ENCODE measurements at places on chromosomes 4 and X.

- peak; percentile 47 for DNase-seq
These were observed 4.6 kb downstream of the MAGIX start for GRCh38 chrX:49166914-49167739.

- no peak for DNase-seq
These were observed 49.4 kb upstream of the RELL1 start for GRCh38 chr4:37735578-37735977.

DNA sequence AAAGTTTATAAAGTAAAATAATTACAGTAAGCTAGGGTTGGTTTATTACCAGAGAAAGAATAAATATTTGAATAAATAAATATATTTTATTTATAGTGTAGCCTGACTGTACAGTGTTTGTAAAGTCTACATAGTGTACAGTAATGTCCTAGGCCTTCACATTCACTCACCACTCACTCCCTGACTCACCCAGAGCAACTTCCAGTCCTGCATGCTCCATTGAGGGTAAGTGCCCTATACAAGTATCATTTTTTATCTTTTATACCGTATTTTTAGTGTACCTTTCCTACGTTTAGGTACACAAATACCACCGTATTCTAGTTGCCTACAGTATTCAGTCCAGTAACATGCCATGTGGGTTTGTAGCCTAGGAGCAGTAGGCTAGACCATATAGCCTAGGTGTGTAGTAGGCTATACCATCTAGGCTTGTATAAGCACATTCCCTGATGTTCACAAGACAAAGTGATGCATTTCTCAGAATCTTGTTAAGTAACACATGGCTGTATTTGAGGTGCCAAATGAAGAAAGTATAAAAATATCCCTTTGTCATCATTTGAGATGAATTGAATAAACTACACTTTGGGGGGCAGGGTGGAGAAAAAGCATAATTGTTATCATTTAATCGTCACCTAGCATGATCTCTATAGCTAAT is 14.7 kb upstream of the KLHL8 start:
- no peak for DNase-seq

DNA sequence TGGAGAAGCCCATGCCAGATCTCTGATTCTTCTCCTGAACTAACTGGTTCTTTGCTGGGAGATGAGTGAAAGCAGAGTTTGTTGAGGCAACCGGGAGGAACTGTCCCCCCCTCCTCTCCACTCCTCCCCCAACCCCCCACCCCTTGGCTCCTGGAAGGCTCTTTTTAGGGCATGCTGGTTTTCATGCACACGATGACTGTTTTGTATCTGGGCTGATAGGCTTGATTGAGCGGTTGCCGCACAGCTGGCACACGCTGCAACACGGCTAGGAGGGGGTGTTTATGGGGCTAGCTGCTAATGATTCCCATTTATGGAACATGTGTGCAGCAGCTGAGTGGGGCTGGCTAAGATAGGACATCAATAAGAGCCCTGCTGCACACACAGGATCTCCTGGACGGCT is 137.2 kb downstream of the SMIM20 start:
- no peak for DNase-seq

DNA sequence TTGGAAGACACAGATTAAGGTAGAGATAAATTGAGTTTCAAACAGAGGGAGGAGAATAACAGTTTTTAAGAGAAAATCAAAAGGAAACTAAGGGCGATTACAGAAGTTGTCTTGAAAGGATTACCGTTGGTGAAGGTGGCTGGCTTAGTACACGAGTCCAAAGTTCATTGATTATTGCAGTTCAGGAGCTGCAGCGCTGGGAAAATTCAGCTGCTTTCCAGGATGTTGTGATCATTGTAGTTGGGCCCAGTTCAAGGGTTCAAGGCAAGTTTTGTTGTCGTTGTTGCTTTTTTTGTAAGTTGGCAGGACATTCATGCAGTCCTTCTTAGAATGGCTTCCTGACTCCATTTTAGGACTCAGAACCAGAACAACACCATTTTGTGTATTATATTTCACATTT is 461.7 kb downstream of the RAPGEF2 start:
- no peak for DNase-seq

DNA sequence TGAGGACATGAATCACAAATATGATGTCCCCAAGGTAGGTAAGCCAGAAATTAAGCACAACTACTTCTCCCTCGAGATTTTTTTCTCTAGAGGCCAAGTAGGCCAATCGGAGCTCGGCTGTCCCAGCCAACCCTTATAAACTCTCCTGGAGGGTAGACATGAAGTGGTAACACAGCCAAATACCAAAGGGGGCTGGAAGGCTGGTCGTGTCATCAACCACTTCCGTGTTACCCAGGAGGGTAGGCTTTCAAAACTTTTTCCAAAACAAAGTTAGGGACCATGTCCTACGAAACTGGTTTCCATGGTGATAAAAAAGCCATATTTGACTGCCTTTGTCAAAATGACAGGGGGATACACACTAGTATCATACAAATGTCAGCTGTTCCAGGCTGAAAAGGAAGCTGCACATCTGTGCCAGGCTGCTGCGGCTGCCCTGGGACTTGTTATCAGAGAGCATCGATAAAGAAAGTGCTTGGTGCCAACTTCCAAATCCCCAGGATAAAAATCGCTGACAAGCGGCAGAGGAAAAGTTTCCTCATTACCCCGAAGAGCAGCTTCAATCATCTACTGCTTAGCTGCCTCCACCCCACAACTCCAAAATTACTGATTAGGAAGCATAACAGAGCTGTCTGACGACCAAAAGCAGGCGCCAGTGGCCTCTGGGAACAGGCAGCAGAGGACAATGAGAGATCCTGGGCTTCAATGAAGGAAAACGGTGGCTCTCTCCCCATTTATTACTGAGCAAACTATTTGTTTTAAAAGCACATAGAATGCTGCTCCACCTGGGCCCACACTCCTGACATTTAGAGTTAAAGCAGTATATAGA is 20.8 kb downstream of the BCOR start:
- DNase-seq, result no peak

- no peak for DNase-seq
These were observed 10.2 kb downstream of the BEND2 start for GRCh38 chrX:18210470-18210869.

- DNase-seq, result no peak
These were observed 977 bp downstream of the MAGEE1 start for GRCh38 chrX:76428243-76429130.

GRCh38 chr4:75412746-75413145 is 101.5 kb downstream of the RCHY1 start:
- DNase-seq, result no peak

DNA sequence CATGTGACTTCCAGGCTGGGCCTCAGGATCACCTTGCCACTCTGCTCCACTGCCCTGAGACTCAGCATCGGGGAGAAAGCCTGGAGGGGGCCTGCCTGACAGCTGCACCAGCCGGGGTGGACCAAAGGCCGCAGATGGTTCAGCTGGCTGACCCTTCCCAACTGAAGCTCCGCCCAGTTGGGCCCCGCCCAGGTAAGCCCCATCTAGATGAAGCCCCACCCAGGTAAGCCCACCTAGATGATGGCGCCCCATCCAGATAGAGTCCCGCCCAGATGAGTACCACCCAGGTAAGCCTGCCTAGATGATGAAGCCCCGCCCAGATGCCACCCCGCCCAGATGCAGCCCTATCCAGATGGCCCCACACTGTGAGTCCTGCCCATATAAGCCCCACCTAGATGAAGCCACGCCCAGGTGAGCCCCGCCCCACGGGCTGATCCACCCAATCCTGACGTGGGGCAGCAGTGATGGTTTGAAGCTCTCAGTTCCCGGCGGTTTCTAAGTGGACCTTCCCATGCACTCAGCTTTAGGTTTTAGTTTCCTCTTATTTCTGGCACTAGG is 10.0 kb downstream of the ZFYVE28 start:
- DNase-seq, result no peak

DNA sequence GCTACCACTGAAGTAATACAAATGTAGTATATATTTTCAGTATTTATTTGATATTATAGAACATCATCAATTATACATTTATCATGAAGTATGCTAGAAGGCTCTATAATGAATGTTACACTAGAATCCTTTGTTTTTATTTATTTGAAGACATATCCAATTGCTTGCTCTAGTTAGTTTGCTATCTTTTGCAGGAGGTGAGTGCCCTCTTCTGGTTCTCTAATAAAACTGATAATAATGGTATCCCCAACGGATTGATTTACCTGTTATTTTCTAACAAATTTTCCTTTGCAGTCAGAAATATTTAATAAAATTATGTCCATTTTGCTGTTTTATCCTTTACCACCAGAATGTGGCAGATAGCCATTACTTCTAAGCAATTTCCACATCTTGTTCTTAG is 274.3 kb upstream of the TACR3 start:
- no peak for DNase-seq

DNA sequence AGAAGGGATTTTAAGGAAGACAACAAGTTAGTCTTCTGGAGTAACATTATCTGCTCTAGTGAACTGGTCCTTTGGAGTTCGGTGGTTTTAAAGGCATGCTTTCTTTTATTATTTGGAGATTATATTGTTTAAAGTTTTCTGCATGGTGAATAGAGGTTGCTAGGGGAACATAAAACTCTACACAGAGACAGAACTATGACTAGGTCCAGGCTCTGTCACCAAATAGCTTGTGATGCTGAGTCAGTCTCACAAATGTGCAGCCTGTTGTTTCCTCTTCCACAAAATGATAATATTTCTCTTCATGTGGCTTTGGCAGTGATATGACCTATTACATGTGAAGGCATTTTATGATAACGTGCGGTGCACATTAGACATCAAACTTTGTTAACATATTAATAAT is 132.6 kb downstream of the PACRGL start:
- no peak for DNase-seq

- no peak for DNase-seq
These were observed 340.3 kb downstream of the ZNF674 start for GRCh38 chrX:46204721-46205422.

GRCh38 chr4:79864500-79865200 is 208.4 kb downstream of the ANTXR2 start:
- DNase-seq, result no peak

GRCh38 chrX:66914080-66914479 is 275.2 kb upstream of the EDA2R start:
- DNase-seq, result peak; percentile 1

GRCh38 chr4:71211748-71212147 is 127.1 kb upstream of the SLC4A4 start:
- DNase-seq, result no peak

GRCh38 chr4:41799126-41799525 is 50.6 kb upstream of the PHOX2B start:
- no peak for DNase-seq

GRCh38 chrX:5051831-5052491 is 1176.7 kb downstream of the NLGN4X start:
- peak; percentile 37 for DNase-seq

DNA sequence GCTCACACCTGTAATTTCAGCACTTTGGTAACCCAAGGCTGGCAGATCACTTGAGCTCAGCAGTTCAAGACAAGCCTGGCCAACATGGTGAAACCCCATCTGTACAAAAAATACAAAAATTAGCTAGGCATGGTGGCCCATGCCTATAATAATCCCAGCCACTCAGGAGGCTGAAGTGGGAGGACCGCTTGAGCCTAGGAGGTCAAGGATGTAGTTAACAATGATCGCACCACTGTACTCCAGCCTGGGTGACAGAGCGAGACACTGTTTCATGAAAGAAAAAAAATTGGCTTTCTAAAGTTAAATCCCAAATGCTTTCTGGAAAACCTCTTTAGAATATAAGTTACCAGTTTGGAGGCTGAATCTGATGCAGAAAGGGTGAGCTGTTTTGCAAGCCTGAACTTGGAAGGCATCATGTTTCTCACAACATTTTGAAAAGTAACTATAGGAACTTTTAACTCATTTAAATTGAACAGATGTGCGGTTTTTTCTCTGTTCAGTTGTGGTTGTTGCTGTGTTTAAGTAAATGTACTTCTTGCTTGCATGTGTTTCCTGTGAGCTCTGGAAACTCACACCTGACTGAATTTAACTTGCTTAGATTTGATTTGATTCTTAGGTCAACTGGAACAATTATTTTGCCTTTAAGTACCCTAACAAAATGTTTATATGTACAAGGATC is 39.8 kb upstream of the TMEM131L start:
- no peak for DNase-seq

GRCh38 chr4:107780665-107781064 is 44.1 kb upstream of the SGMS2 start:
- DNase-seq, result no peak

- no peak for DNase-seq
These were observed 13.8 kb downstream of the GRXCR1 start for GRCh38 chr4:42906341-42906740.

- no peak for DNase-seq
These were observed 3.5 kb downstream of the TMEM154 start for GRCh38 chr4:152676052-152676854.

DNA sequence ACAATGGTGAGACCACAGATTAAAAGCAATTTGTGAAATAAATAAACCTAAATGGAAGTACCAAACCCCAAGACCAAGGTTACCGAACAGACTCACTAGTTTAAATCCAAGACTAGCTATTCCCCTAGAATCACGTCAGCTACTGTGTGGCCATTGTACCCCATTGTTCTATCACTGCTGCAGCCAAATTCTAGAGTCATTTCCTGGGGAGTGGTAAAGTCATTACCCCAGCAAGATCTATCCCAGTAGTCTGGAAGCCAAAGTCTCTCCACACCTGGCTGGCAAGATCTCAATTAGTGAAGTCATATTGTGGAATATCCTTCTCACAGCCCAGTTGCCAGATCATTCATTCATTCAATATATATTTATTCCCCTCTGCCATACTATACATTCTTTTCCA is 67.5 kb downstream of the PHOX2B start:
- DNase-seq, result no peak

DNA sequence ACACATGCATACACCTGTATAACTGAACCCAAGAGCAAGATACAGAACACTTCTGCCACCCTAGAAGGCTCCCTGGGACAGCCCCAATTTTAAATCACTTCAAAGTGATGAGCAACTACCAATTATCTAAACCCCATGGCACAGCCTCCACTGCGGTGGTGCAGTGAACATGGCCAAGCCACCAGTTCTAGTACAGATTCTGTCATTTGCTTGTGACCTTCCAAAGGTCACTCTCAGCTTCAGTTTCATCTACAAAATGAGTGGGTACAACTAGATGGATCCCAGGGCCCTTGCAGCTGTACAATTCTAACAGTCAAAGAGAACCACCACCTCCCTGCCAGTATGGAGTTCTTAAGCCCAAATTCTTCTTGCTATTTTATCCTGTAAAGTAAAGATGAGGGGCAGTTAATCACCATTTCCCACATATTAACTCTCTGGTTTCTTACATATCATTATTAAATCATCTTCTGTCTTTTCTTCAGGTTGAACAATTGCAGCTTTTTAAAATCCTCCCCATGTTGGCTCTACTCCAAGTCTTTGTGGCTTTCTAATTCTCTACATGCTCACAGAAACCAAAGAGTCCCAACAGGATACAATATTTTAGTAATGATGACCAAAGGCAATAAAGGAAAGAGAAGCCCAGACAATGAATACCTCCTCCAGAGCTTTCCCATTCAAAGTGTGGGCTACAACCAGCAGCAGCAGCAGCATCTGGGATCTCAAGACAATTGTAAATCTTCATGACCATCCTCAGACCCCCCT is 39.0 kb upstream of the GPM6B start:
- DNase-seq, result no peak

DNA sequence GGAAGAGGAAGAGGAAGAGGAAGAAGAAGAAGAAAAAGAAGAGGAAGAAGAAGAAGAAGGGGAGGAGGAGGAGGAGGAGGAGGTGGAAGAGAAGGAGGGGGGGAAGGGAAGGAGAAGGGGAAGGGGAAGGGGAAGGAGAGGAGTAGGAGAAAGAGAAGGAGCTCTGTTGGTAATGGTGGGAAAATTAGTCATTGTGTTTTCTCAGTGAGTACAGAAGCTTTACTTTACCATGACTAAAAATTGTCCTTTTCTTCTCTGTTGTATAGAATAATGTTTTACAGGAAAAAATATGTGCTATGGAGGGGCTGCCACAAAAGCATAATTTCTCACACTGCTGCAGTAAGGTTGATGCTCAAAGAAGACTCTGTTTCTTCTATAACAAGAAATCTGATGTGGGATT is 4.1 kb downstream of the AFM start:
- no peak for DNase-seq
